HS-27A (cell line): ENCODE measurements at places on chromosomes 1 and 21.
A peak's percentile ranks its signal among the peaks of the same experiment; 100 is the strongest.

DNA sequence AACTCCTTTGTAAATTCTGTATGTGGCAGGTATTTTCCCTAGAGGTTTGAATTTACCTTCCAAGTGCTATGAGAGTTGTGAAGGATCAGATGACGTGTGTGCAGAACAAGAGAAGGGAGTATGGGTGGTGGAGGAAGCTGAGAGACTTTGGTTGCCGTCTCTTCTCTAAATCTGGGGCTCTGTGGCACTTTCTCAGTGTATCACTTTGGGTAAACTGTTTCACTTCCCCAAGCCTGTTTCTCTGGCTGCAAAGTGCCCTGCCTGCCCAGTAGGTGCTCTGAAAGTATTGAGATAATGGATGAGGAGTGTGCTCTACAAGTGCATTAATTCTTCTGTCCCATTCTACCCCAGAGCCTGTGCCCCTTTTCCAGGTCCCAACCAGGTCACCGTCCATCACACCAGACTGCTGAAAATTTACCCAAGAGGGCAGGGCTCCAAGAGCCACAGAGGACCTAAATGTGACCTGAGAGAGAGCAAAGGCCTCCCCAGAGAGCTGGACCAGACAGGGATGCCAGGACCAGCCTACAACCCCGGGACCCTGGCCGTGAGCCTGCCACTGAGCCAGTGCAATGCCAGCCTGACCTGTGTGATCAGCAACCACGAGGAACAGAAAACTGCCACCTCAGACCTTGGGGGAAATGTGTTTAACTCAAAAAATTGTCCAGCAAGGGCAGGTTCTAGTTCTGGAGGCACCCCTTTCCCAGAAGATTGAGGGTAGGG is 131.6 kb upstream of the ETV3 start:
- DNase-seq: no peak

DNA sequence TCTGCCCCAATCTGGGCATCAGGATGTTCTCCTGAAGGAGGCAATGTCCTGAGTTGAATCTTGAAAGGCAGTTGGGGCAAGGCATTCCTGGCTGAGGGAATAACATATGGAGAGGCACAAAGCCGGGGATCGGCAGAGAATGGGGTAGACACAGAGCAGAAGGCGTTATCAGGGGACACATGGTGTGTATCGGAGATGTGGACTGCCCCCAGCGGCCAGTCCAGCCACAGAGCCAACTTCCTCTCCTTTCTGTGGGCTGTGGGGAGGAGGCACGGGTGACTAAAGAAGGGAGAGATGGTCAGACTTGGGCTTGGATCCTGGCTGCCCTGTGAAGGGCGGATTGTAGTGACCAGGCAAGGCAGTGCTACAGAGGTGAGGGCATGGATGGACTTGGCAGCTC is 32.1 kb downstream of the FOXD2 start:
- DNase-seq: no peak

DNA sequence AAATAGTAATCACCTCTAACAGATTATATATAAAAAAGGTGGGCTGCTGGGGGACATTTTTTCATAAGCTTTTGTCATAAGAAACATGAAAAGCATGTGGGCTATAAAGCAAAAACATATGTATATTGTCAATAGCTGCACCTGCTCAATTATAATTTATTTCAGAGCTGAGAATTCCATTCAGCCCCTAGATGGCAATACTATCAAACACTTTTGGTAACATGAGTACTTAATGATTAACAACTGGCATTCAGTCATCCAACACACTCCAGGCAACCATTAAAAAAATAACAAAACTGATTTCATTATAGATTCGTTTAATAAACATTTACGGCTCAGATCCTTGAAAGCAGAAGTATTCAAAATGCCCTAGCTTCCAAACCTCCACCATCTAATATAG is 115.1 kb downstream of the KCTD3 start:
- no peak for DNase-seq

DNA sequence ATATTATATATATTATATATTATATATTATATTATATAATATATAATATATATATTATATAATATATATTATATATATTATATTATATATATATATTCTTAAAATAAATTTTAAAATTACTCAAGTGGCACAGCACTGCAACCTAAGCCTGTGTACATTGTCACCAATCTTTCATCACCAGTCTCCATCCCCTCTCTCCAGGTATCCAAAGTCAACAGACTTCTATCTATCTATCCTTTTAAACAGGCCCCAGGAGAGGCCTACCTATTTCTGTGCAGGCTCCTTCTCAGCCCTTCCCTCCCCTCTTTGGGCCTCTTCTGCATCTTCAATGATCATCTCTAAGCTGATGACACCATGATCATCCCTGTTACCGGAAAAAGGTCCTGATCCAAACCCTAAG is 111.7 kb downstream of the RHOU start:
- no peak for DNase-seq

DNA sequence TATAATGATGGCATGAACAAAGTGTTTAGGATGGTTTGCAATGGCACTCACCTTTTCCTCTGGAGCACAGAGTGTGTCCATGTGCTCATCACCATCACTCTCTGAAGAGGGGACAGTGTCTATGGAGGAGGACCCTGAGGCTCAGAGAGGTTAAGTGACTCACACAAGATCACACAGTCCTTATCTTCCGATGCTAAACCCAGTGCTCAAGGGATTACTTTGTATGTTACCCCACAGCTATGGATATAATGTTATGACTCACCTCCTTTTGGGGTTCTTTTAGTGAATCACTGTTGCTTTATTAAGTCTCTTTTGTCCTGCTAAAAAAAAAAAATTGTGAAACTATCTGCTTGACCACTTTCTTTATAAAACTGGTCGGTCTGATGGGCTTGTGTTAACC is 67.6 kb downstream of the TENT5C start:
- peak; percentile 56 for DNase-seq

GRCh38 chr1:204891860-204892259 is 21.2 kb downstream of the NFASC start:
- DNase-seq: no peak

DNA sequence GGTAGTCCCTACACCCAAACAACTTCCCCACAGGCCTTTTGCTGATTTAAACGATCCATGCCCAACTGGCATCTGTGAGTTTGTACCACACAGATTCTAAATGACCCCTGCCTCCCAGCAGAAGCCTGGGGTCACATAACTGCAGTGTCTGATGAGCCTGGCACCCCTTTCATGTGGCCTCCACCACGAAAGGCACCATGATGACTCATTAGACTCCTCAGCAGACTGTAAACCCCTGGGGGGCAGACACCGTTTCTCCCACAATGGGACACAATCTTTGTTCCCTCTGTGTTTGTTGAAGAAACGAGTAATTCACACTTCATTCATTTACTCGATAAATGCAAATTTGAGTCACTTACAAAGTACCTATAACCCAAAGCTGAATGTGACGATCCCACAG is 81.6 kb downstream of the CCDC185 start:
- DNase-seq: no peak

DNA sequence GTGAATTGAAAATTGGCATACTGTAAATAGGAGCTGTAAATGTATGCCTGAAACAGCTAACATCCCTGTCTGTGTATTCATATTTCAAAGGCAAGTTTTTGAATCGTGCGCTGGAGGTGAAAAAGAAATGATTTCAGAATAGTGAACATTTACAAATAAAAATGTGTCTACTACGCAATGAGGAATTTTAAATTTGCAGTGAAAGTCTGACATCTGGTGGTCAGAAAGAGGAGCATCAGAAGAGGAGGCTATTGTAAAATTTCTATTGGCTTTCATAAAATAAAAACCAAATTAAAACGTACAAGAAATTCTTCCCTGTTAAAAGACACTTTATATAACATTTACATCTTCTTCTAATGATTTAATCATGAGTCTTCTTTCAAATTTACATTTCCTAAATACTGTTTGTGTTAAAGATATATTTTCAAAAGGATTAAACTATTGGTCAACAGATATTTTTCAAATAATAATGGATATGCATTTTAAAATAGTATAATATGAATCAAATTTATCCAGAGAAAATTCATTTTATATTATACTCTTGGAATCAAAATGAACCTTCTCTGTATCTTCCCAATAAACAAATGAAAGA is 113.7 kb upstream of the RRP15 start:
- peak; percentile 24 for DNase-seq

GRCh38 chr1:16727190-16728111 is 12.9 kb upstream of the RNU1-4 start:
- DNase-seq: peak; percentile 30

- no peak for DNase-seq
Measured at GRCh38 chr1:174399211-174399610, 48.6 kb upstream of the GPR52 start.

DNA sequence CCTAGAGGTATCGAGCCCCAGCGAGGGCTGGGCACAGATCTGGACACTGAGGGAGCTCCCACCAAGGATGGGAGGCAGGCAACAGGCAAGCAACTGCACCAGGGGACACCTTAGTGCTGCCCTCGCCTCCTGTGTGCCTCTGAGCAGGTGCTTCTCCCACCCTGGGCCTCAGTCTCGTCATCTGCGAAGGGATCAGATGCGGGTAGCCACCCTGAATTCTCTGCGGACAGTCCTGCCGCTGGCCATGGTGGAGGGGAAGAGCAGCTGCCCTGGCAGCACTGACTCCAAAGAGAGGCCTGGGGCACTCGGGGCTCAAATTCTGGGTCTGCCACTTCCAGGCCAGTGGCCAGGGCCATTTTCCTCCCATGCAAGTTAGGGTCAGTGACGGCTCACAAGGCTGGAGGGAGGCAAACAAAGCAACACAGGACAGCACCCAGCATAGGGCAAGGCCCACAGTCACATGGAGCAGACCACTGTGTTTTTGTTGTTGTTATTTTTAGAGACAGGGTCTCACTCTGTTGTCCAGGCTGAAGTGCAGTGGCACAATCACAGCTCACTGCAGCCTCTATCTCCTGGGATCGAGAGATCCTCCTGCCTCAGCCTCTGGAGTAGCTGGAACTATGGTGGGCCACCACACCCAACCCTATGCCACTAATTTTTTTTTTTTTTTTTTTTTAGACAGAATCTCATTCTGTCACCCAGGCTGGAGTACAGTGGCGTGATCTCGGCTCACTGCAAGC is 7.1 kb upstream of the SDC3 start:
- no peak for DNase-seq

DNA sequence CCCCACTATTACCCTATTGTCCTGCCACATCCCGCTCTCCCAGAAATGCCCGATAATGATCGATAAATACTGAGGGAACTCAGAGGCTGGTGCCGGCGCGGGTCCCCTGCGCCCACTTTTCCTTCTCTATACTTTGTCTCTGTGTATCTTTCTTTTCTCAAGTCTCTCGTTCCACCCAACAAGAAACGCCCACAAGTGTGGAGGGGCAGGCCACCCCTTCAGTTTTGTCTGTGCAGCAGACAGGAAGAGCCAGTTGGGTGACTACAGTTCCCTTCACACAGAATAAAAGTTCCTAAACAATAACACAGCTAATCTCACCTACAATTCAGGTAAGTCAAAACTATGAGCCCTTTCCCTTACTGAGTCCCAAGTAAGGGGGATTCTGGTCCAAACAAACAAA is 423.7 kb downstream of the SMYD3 start:
- no peak for DNase-seq

DNA sequence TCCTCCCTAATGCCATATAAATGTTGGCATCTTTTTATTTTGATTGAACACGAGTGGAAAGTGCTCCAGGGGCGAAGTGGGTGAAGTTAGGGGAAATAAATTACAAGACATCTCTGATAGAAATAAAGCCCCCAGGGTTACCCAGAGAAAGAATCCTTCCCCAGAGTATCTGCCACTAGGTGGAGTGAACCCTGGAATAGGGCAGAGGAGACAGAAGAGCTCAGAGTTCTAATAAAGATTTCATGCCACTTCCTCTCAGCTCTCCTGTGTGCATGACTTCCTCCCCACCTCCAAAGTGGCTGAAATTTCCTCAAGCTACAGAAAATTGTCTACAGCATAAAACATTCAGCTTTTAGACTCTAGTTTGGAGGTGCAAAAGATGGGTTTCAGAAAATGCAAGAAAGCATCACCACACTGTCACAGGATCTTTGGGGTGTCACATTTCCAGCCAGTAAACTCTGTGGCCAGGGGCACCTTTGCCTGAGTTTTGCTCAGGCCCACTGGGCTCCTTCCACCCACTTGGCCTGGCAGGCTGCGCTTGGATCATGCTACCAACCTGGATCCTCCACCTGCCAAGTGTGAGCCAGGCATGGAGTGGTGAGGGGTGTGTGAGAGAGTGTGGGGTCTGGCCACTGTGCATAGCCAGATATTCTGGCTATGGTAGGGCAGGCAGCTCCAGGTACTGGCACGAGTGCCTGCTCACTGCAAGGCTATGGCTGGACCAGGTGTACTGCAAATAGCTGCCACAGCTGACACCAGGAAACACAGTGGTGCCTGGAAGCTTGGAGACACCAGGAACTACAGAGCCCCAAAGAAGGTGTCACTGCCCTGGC is 208.8 kb upstream of the USP25 start:
- no peak for DNase-seq

- DNase-seq: no peak
Measured at GRCh38 chr1:9822490-9822889, 1.3 kb downstream of the CLSTN1 start.

- no peak for DNase-seq
Measured at GRCh38 chr1:194512957-194513356, 1326.5 kb upstream of the B3GALT2 start.

- no peak for DNase-seq
Measured at GRCh38 chr1:56433056-56433577, 146.2 kb downstream of the PLPP3 start.

DNA sequence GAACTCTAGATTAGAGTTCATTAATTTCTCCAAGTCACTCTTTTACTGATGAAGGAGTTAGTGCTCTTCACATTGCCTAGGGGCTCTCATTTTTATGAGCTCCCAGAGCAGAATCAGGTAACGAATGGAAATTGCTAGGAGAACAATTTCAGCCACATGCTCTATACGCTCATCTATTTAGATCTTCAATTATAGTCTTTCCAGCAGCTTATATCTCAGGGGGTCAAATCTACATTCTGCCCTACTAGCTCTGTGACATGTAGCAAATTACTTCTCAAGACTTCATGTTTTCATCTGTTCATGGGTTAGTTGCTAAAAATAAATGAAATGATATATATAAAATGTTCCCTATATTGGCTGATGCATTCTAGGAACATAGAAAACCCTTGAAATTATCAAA is 183.6 kb downstream of the PLPP3 start:
- no peak for DNase-seq

GRCh38 chr21:28734522-28735175 is 258.0 kb downstream of the LTN1 start:
- DNase-seq: no peak

DNA sequence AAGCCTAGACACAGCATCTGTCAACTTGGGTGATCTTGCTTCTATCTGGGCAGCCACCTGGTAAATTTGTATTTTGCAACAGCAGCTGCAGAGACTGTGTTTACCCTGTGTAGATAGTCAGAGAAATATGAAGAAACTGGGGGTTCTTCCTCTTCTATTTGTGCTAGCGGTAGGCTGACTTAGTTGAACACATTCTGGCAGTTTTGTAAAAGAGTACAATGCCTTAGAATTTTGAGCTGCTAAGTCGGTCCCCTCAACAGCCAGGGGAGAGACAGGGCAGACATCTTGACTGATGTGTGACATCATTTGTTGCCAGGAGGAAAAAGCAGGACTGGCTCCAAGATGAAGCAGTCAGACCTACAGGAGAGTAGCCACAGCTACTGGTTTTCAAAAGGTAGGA is 53.7 kb downstream of the KCNJ6 start:
- no peak for DNase-seq

- no peak for DNase-seq
Measured at GRCh38 chr21:44919913-44920693, 596 bp downstream of the ITGB2 start.
